8988T (cell line): ENCODE measurements at places on chromosomes 3 and 15.
A peak's percentile ranks its signal among the peaks of the same experiment; 100 is the strongest.

DNA sequence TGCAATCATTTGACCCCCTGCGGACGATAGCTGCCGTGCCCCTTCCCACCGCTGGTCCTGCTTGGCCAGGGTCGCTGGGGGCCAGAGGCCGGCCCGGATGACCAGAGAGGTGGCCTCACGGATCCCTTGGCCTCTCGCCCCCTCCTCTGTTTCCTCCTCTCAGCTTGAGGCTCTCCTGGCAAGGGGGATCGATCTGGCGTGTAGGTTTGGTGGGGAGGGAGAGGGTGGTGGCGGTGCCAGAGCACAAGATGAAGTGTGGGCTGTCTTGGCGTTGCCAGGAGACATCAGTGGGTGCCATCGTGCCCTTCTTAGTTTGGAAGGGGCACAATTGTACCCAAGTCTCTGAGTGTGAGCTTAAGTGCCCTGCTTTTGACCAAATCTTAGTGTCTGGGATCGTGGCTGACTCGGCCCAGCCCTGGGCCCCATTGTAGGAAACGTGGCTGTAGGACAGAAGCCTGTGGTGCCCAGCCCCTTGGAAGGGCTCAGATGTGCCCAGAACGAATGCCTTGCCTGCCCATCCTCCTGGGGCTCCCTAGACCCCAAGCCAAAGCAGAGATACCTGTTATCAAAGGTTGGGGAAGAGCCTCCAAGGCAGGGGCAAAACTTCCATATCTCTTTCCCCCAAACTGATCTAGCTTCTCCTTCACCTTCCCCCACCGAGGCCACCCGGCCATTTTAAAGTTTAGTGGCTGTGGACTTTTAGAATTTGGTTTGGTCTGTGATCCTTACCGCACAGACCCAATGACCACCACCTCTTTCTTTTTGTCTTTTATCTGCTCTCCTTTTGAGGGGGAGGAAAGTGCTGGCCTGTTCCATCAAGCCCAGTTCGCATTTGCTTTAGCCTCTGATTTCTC is 14.4 kb downstream of the NR2F2 start:
- no peak for DNase-seq

DNA sequence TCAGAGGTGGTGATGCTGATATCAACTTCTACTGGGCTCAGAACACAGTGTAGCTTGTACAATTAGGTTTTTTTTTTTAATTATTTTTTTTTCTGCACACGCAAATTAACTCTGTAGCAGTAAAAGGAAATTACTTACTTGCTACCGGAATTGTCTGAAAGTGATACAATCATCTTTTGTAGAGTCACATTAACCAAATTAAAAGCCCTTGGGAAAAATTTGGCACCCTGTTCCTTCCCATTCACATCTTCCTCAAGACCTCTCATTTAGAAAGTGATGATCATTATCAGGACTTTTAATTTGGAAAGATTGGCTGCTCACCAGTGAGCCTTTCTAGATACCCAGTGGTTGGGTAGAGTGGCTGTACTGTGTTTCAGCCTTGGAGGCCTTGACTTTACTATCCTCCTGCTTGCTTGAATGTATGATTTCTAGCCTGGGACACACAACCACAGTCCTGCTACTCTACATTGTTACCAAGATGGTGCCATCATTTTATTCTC is 158.3 kb downstream of the ECT2 start:
- DNase-seq: no peak

DNA sequence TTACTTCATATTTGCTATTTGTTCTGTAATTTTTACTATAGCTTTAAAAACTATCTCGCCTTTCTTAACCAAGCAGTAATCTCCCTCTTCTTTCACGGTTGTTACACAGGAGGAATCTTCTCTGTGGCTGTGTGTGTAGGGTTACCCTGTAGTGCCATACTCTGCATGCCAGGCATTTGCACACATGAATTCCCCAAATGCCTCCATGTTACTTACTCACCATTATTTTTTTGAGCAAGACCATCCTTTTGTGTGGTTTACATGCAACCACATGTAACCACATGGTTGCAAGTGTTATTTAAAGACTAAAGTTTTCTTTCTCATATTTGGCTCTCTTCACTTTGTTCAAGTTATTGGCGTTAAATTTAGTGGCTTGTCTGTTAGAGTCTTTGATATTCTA is 45.5 kb downstream of the HPS3 start:
- no peak for DNase-seq

DNA sequence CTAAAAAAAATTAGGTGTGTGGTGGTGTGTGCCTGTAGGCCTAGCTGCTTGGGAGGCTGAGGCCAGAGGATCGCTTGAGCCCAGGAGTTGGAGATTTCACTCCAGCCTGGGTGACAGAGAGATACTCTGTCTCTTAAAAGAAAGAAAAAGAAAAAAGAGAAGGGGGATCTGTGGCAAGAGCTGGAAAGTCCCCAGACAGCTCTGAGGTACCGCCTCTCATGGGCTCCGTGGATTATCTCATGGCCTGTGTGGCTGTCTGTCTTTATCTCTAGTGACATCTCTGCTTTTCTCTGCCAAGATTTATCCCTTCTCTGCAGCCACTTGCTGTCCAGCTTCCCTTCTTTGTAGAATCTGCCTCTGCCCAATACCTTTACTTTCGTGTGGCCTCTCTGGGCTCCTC is 5.7 kb downstream of the EXOSC7 start:
- no peak for DNase-seq

- no peak for DNase-seq
These were observed 120.9 kb upstream of the PDZRN3 start for GRCh38 chr3:73745526-73746191.

GRCh38 chr3:188421836-188422540 is 268.0 kb downstream of the LPP start:
- no peak for DNase-seq

- DNase-seq: no peak
These were observed 37.0 kb downstream of the GOLM2 start for GRCh38 chr15:44325568-44325967.

DNA sequence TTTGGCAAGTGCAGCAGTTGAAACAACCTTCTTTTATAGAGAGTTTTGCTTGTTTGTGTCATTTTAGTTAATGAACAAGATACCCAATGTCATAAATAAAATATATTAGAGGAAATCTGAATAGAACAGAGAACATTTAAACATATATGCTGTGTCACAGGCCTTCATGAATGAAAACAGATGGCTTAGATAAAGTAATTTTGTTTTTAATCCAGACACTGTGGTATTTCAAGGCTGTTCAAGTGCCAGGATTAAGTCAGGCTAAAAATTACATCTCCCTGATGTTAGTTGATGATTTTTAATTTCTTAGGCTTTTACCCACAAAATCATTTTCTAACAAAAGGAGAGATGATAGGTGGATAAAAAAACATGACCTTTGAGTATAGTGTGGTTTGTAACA is 4.9 kb upstream of the ACKR4 start:
- no peak for DNase-seq

GRCh38 chr3:37700466-37701248 is 161.0 kb upstream of the CTDSPL start:
- DNase-seq: no peak

DNA sequence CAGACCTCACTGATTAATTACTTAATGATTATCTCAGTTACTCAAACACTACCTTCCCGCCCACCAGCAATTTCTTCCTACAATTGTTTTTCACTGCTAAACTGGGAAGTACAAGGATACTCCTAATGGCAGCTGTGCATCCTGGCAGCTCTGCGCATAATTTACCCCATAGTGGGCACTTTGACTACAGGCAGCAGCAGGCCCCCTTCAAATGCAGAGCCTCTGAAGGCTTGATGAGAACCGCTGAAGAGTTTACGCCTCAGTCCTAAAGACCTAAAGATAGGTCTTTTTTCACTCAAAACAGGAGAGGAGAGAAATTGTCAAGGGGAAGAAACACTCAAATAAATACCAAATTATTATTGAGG is 10.7 kb downstream of the CCDC32 start:
- no peak for DNase-seq

DNA sequence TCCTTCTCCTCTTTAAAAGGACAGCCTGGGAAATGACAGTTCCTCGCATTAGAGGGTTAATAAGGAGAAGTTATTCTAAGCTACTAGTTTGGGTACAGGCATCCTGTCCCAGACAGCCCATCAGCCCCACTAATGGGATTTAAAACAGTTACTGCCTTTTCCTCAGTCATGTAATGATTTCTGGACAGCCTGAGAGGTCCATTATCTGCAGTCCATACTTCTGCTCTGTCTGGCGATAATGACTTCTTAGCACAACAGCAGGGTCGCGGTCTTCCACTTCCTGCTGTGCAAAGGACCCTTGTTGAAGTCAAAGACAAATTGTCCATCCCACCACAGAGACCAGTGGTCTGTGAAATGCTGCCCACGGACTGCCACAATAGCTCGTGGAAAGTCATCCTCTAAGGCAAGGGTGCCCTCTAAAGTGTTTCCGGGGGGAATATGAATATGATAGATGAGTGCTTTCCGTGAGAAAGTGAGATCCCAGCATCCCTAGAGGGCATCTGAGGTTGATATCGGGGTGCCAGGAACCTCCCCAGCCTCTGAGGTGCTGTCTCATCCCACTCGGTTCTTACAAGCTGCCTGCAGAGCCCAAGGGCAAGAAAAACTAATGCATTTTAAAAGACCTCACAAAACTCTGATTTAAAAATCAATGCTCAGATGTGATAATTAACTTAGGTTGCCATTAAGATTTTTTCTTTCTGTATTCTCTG is 100.7 kb downstream of the SHOX2 start:
- DNase-seq: no peak

- DNase-seq: no peak
These were observed 412.0 kb downstream of the CNTN4 start for GRCh38 chr3:2510591-2511145.

- DNase-seq: no peak
These were observed 13.4 kb downstream of the SEC62 start for GRCh38 chr3:169980055-169980454.

- DNase-seq: no peak
These were observed 18.3 kb downstream of the TPRA1 start for GRCh38 chr3:127572186-127572585.

DNA sequence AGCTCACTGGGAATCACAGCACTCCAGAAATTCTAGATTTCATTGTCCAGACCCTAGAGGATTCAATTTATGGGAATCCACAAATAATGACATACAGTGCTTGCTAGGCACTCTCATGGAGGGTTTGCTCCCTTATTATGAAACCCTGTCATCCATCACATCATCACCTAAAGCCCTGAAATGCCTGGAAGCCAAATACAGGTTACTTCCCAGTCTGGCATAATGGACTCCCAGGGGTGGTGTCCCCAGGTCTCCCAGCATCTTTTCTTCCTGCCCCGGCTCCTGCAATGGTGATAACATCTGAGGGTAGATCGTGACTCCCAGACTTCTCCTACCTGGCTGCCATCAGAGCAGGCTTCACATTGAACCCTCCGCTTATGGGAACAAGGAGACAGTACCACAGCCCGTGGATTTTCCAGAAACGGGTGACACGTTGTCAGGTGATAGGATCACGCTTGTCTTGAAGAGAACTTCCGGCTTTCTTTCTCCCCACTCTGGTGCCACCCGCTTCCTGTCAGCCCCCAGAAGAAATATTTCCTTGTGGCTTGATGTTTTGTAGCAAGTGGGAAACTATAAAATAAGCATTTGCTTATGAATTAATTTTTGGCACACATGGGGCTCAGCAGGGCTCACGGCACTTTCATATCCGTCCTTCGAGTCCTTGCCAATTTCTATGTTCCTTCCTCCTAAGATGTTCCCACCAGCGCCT is 238.7 kb upstream of the BHLHE40 start:
- no peak for DNase-seq

GRCh38 chr3:113111011-113111707 is 100.2 kb upstream of the BOC start:
- no peak for DNase-seq

DNA sequence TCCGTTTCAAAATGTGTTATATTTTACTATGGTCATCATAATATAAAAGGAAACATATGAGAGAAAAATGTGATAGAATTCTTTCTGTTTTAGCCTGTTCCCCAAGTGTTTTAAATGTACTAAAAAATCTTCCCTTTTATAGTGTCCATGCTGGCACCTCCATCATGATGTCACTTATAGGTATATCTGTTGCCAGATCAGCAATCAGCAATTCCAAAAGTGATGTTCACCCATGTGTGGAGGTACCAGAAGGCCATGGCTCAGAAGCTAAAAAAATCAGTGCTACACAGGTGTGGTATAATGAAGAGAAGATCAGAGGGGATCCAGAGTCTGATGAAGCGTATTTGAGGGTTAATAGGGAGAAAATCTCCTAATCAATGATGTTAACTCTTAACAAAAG is 1.1 kb upstream of the GPR15 start:
- DNase-seq: no peak

DNA sequence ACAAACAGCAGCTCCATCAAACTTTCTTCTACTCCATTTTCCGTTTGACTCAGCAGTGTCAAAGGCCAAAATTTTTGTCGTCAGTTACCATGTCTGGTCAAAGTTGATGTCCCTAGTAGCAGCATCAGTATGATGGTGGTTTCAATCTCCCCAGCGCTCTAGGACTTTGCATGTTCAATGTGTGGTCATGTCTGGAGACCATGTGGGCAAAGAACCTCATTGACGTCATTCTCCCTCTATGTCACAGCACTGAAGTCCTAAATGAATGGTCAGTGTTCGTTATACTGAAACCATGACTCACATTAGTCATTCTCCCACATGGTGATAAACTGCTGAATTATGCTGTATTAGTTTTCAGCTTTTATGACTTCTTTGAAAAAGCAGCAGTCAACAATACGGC is 23.2 kb downstream of the SHC4 start:
- DNase-seq: no peak

DNA sequence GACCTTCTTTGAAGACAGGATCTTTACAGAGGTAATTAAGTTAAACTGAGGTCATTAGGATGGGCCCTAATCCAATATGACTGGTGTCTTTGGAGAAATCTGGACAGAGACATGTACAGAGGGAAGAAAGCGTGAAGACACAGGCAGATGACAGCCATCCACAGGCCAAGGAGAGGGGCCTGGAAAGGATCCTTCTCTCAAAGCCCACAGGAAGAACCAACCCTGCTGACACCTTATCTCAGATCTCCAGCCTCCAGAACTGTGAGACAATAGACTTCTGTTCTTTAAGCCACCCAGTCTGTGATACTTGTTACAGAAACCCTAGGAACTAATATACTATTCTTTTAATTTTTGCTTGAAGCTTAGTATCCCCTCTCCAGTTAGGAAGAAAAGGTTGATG is 74.2 kb downstream of the WDR76 start:
- no peak for DNase-seq

GRCh38 chr15:50261981-50262380 is 3.5 kb downstream of the HDC start:
- peak; percentile 15 for DNase-seq

GRCh38 chr3:138673641-138674530 is 65.3 kb downstream of the FAIM start:
- DNase-seq: no peak

DNA sequence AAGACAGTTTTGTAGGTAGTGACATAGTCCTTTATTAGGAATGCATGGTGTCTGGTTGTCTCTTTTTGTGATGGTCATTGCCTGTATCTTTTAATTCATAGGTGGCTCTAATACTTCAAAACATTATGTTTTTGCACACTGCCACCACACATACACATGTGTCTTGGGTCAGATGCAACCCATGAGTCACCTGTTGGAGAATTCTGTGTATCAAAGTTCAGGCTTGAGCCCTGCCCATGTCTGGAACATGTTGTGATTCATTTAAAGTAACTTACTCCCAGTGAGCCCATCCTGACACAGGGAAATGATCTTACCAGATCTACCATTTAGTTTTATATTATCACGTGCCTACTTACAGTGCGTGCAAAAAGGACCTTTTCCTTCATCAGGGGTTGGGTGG is 142.7 kb downstream of the GHSR start:
- no peak for DNase-seq
